ENCODE measurements at places on chromosomes 12 and 14.

DNA sequence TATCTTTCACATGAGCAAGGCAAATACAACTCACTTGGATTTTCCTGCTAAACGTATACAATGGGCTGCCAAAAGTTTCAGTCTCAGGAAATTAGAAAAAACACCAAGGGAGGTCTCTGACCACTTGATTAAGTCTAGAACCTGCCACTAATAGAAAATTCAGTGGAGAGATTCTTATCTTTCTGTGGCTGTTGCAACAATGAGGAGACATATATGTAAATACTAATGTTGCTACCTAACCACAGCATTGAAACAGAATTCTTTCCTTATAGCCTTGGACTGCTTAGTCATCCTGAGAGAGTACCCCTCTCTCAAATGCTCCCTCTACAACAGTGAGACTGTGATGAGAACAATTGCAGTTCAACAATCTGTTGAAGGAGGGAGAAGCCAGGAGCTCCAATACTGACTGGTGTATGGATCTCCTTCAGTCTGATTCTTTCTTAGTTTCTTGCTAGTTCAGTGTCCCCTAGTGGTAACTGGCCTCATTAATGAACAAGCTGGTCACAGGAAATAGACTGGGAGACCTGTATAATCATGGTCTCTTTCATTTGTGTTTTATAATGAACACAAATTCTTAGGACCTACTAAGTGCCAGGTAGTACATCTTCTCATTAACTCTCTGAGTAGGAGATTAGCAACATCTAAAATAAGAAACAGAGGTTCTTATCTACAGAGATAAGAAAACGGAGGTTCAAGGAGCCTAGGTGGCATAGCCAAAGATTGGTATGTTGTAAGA lies 164.5 kb downstream of the SLC38A4 start:
- DNase-seq, result no peak

- no peak for DNase-seq
These were observed 1.4 kb upstream of the HSP90AA1 start for GRCh38 chr14:102088012-102088792.

DNA sequence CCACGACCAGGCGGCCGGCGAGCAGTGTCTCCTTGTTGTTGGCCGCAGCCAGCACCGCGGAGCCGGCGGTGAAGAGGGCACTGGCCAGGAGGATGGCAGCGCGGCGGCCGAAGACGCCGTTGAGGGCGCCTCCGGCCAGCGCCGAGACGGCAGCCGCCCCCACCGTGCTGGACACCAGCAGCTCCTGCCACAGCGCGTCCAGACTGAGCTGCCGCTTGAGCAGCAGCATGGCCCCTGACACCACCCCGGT lies 691 bp downstream of the SLC2A13 start:
- no peak for DNase-seq

DNA sequence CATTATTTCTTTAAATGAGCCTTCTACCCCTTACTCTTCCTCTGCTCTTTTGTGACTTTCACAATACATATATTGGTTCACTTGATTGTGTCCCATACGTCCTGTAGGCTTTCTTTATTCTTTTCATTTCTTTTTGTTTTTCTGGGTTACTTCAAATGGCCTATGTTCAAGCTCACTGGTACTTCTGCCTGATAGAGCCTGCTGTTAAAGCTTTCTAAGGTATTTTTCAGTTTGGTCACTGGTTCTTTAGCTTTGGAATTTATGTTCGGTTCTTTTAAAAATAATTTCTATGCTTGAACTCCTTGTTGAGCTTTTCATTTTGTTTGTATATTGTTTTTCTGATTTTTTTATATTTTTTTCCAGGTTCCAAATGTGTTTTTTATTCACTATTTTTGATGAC lies 81.9 kb downstream of the E2F7 start:
- DNase-seq, result no peak

DNA sequence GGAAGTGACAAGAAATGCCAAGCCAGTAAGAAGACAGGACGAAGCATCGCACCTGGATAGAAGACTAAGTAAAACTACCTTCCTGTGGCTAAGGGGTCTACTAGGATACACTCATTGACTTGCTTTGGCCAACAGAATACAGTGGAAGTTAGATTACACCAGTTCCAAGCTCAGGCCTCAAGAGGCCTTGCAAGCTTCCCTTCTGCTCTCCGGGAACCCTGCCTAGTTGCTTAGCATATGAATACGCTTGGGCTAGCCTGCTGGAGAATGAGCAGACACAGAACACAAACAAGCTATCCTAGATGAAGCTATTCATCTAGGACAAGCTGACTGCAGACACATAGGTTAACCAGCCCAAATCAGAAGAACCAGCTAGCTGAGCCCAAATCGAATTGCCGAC lies 97.0 kb downstream of the DPF3 start:
- no peak for DNase-seq

DNA sequence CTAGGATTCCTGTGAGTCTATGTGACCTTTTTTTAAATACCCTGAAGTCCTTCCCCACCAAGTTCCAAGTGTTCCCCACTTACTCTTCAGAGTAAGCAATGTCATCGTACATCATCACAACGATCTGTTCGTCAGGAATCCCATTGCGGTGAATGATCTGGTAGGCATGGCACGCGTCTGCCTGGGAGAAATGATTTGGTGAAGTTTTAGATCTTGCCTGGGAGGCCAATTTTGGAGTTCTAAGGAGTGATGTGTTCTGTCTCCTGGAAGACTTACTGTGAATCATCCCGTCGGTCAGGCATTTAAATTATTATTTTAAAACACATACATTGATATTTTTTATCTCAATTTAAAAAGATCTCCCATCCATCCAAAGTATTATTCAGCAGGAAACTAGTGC lies 29.8 kb downstream of the LGMN start:
- no peak for DNase-seq

GRCh38 chr14:79426103-79426755 lies 785.1 kb downstream of the DIO2 start:
- DNase-seq, result no peak

- DNase-seq, result no peak
These were observed 3.8 kb downstream of the MARS1 start for GRCh38 chr12:57491393-57492280.

DNA sequence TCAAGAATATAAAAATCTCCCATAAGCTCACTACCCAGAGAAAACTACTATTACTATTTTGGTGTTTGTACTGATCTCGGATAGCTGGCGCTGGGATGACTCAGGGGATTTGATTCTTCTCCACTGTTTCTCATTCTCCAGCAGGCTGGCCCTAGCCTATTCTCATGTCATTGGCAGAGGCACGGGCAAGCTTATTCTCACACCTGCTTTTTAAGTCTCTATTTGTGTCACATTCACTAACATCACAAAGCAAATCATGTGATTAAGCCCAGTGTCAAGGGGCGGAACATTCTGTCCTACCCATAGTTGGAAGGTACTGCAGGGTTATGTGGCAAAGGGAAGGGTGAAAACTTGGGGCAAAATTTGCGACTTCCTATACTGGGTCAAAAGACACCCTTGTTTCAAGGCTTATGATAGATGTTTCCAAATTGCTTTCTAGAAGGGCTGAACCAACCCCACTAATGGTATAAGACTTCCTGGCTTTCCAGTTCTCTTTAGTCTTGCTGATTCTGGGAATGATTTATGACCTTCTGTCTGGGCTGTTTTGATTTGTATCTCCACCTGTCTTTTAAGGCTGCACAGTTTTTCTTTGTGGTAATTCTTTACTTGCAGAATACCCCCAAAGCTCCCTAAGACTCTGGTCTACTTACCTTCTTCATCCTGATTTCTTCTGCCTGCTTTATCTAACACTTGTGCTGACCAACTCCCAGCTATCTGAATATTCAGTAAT lies 406.4 kb downstream of the NRXN3 start:
- DNase-seq, result no peak

GRCh38 chr14:102164241-102164641 lies 24.5 kb downstream of the WDR20 start:
- no peak for DNase-seq

GRCh38 chr14:20327005-20327869 lies 5.8 kb downstream of the CCNB1IP1 start:
- no peak for DNase-seq

GRCh38 chr14:22420598-22421186 lies 168.3 kb downstream of the DAD1 start:
- DNase-seq, result no peak

- no peak for DNase-seq
These were observed 212.0 kb downstream of the PTPRO start for GRCh38 chr12:15534322-15534721.

DNA sequence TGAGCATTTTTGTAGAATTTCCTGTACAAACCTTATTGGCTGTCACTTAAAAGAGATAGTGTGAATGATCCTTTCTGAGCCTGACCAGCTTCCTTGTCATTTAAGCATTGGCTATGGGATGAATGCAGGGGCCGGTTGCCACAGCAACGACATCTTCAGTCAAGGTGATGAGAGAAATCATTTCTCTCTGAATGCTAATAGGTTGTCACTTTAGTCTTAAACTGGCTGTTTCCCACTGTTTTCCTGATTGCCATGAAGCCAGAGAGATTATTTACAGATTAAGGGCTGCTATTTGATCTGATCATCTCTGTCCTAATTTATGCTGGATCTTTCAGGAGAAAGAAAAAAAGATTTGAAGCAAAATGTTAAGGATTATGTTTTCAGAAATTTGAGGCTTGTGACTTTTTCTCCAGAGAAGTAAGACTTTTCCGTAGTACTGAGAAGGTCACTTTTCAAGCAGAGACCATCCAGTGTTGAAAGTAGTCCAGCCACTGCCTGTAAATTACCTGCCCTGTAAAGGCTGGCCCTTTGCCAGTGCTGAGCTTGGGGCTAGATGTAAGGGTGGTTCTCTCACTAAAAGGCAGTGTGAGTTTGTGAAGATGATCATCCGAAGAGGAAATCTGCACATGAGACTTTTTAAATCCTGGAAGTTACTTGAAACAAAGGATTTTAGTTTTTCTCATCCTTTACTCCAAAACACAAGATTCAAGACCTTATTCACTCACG lies 235.6 kb downstream of the DACT1 start:
- DNase-seq, result no peak

GRCh38 chr12:75812271-75813018 lies 219.1 kb downstream of the PHLDA1 start:
- DNase-seq, result no peak

- DNase-seq, result no peak
These were observed 15.6 kb upstream of the SUPT16H start for GRCh38 chr14:21399311-21399870.

DNA sequence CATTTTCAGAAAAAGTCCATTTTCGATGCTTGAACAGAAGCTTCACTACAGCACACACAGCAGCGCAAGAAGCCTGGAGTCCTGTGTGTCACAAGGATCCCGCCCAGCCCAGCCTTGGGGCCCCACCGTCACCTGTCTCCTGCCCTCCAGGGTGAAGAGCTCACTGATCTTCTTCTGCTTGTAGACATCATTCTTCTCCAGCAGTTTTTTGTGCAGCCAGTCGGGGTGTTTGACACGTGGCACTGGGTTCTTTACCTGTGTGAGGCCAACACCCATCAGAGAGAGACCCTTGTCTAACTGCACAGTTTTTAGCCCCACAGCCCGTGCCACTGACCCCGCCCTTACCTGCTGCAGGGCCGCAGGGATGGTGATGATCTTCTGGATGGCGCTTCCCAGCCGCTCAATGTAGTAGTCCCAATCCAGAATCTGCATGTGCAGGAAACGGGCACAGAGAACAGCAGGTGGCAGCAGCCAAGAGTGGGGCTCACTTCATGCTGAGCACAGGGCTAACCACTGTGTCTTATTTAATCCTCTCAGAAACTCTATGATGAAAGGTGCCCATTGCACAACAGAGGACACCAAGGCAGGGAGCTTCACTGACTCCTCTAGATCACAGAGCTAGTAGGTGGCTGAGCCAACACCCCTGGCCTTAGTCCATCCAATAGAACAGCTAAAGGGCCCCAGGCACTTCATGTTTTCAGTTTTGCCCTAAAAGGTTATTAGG lies 30.0 kb downstream of the POLE start:
- DNase-seq, result no peak

- no peak for DNase-seq
These were observed 11.8 kb downstream of the ALG10B start for GRCh38 chr12:38328306-38328895.

DNA sequence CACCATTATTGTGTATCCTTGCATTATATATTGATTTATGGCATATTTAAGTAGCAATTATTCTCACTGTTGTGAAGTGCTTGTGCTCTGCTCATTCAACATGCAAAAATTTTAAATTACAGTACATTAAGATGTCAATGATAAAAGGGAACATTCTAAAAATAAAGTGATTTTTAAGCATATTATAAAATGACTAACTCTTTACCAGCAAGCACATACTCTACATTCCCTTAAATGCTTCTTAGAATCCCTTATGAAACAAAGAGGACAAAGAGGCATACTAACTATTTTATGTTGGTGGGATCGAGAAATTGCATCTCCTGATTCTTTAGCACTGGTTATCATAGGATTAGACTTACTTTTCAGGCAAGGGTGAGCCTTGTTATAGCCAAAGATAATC lies 46.6 kb upstream of the ZDHHC17 start:
- no peak for DNase-seq

- DNase-seq, result no peak
These were observed 27.3 kb downstream of the CLEC6A start for GRCh38 chr12:8483079-8483478.

DNA sequence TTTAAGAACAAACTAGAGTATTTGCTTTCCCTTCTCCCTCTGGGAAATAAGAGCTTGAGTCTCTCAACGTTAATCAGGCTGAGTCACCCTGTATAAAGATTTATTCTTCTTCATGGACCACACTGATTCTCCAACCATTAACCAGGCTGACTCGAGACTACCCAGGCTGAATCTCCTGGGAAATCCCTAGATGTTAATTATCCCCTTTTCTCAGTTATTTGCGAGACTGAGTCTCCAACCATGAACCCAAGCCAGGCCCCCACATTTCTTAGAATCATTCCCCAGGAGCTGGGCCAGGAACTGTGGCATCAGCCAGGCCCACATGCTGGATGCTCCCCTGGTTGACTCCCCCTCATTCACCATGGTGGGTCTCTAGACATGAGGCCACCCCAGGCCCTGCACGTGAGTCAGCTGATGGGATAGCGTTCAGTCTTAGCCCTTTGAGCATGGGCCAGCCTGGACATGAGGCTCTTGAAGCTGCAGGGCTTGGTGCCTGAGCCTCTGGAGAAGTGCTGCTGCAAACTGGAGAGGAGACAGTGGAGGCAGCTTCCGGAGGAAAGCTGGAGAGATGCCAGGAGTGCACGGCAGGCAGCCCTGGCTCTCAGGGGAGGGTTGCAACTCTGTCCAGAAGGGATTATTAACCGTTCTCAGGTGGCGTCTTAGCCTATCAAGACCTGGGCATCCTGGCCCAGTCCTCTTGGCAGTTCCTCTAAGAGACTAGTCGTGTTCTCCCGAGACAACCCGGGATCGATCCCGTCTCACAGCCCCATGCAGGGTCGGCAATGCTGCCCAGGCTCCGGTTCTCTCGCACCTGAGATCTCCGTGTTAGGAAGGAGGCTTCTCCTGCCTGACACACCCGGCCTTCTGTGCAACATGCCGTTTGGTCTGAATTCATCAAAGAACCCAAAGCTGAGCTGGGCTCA lies 296.6 kb downstream of the ADGRD1 start:
- DNase-seq, result no peak

Data from type B pancreatic cell (in vitro differentiated cells).